Brain (organoid and tissue), 16 donors: ENCODE measurements at places on chromosomes 2 and 18.

DNA sequence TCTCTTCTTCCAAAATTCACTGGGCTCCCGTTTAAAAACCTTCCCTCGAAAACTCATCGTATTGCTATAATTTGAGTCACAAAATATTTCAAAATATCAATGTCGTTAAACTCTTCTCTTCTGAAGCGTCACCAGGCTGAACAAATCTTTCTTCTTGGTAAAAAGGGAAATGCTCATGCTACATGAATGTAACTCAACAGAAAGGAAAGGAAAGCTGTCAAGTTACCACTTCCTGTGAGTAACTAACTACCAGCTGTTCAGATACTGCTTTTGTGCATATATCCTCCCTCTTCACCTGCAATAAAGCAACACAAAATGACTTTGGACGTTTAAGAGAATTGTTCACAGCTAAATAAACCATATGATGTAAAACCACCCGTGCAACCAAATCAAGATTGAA is 95.4 kb downstream of the DOCK10 start:
- DNase-seq, result no peak

DNA sequence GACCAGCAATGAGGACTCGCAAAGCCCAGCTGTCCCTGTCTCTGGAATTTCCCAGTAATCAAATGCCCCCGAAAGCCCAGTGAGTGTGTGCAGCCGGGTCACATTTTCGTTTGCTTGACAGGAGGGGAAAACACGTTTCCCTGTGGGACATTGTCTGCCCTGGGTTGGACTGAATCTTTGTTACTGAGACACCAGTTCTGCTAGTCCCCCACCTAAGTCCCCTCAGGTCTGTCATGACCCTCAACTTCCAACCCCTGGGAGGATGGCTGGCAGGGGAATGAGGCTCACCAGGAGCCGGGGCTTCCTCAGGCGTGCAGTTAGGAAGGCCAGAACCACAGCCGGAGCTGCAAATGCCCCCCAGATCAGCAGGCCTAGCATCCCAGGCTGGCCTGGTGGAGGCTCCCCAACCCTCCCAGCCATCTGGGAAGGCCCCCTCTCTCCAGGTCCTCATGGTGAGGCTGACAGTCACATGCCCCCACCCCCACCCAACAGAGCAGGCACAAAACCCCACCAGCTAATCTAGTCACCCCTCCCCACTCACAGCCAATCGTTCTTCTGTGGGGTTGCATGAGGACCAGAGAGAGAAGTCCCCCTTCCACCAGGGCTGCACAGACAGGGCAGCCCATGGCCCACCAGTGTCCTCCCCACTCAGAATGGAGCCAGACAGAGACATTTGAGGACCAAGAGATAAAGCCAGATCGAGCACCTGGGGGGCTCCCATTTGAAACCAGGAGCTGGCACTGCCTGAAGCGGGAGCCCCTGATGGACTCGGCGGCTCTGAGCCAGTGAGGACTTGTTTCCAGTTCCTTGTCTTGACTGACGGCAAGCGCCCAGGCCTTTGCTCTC is 33.6 kb downstream of the CYP26B1 start:
- DNase-seq, result no peak

- no peak for DNase-seq
These were observed 602.2 kb downstream of the NYAP2 start for GRCh38 chr2:226001716-226002115.

DNA sequence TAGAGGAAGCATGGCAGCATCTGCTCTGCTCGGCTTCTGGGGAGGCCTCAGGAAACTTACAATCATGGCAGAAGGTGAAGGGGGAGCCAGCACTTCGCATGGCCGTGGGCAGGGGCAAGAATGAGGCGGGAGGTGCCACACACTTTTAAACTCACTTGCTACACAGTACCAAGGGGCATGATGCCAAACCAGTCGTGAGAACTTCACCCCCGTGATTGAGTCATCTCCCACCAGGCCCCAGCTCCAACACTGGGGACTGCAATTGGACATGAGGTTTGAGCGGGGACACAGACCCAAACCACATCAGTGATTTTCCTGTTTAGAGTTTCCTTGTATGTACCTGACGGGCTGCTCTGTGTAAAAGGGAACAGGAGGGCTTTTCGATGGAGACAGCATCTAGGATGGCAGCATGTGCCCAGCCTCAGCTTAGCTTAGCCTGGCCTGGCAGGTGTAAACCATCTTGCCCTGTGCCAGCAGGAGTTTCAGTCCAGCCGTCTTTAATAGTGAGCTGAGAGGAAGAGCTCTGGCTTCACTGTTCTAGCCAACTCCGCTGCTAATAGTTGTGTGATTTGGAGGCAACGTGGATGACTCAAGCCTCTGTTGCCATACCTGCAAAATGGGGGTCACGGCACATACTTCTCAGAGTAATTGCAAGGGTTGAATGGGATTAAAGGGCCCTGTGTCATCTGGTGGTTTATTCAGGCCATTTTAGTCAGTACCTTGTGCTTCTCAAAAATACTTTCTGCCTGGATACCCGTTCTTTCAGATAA is 101.8 kb downstream of the ASAP2 start:
- no peak for DNase-seq

DNA sequence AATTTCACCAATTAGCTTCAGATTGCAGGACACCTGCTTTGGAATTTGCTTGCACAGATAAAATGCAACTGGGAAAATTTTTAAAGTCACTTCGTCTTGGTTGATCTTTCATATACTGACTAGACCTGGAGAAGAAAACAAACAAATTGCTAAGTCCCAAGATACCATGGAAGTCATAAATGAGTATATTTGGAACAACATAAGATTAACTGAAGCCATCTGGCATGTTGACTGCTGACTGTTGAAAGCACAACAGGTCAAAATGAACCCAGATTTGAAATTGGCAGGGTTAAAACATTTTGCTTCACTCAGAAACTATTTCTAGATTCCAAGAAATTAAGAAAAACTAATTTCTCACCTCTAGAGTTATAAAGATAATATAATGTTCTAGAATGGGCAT is 470.7 kb downstream of the LPIN1 start:
- DNase-seq, result no peak

DNA sequence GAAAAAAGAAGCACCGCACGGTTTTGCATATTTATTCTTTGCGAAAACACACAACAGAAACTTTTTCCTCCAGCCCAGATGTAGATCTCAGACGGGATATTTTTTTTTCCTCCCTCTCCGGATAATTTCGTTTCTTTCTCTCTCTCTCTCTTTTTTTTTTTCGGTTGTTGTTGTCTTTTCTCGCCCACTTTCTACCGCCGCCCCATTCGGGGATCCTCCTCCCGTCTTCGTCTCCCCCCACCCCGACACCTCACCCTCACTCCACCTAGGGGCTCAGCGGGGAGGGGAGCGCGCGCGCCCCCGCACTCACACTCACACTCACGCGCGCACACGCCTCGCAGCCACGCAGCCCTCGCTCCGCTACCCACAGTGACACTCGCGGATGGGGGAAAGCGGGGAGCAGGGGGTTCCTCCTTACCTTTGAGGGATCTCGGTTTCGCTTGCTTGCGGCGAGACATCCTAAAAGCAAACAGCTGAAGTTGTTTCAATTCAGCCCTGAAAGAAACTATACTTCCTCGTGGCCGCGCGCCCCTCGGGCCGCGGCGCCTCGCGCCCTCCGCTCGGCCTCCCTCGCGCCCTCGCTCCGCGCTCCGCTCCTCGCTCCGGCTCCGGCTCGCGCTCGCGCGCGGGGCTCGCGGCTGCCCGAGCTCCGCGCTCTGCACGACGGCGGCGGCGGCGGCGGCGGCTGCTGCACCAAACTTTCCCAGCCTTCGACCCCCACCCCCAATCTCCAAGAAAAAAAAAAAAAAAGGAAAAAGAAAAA is 1.3 kb downstream of the ZNF521 start:
- DNase-seq, result peak; percentile 73

DNA sequence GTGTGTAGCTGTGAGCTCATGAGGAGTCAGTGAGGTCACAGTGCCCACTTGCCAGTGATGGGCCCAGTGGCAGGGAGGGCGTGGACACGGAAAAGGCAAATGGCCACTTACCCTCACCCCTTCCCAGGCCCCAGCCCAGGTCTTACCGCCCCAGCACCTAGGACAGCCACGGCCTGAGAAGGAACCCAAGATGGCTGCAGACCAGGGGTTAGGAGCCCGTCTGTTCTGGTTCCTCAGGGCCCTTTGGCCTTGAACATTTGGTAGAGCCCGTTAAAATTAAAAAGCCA is 74.1 kb downstream of the EMX1 start:
- no peak for DNase-seq

DNA sequence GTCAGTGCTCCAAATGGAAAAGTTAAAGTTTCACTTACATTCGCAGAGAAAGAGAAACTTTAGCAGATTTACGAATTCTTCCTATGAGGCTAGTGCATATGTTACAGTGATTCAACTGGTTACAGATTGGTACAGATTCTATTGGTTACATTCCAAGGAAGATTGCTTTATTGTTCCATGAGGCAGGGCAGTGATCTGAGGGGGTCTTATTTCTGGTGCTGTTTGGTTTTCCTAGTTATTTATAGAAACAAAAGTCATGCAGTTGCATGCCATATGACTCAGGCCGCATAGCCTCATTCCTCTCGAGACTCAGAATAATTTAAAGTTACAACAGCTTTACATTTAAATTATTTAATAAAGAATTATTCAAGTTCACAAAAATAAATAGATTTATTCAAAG is 385.4 kb upstream of the SYT4 start:
- no peak for DNase-seq

GRCh38 chr2:44578471-44579093 is 216.8 kb downstream of the CAMKMT start:
- no peak for DNase-seq

- no peak for DNase-seq
These were observed 58.6 kb upstream of the ZCCHC2 start for GRCh38 chr18:62464266-62464665.

DNA sequence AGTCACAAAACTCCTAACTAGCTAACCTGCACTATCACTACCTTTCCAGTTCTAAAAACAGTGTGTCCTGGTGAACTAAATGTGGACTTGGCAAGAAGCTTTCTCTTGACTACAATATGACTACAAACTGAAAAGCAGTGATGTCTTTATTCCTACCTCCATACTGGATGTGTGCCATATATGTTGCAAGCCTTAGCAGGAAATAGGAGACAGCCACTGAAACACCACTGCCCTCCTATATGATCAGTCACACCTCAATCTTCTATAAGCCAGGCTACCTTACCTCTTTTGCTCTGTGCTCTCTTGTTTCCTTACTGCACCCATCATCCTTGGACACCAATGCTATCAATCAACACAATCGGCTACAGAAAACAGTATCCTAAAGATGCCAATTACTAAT is 34.1 kb downstream of the SS18 start:
- DNase-seq, result no peak

DNA sequence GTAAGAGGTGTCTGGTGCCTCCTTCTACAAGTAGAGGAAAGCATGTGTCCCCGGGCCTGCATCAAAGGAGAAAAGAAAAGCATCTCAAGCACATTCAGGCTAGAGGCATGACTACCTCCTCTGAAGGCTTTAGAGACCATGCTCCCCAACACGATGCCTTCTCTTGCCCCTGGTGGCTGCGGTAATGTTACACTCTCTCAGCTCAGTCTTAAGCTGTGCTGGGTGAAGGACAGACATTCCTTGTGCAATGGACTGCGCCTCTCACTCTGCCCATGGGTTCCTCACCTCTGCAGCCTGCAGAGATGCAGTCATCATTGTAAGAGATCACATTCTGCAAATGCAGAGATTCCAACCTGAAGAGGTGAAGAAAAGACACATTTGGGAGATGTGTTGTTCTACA is 148.2 kb upstream of the HNRNPA3 start:
- no peak for DNase-seq

- DNase-seq, result no peak
These were observed 504.9 kb downstream of the ZEB2 start for GRCh38 chr2:144015036-144015435.

DNA sequence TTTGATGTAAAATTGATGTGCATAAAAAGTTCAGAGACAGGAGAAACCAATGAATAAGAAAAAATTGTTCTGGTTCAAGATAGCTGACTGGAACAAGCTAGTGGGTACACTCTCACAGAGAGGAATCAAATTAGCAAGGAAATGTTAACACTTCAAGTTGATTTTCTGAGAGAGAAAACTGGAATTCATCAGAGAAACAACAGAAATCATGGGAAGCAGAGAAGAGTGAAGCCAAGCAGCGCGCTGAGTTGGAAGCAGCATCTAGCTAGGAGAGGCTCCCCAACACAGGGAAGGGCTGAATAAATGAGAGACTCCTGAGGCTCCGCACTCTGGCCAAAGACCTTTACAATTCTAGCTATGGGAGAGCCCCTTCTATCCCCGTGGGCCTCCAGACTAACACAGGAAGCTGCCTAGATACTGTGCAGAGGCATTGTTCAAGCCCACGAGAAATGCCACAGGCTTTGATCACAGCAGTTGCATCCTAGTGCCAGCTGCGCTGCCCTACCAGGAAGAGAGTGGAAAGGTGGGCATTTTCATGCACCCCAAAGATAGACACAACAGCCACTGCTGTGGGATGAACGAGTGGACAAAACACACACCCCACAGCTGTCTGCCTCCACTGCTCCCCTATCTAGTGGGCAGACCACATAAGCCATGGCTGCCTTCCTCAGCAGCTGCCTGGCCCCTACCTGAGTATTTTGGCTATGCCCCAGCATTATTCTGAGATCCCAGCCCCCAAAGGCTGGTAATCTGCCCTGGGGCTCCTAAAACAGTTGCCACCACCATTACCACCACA is 136.7 kb downstream of the FSIP2 start:
- DNase-seq, result no peak

GRCh38 chr2:208249296-208249695 is 5.6 kb downstream of the IDH1 start:
- no peak for DNase-seq

GRCh38 chr2:70371753-70372152 is 69.9 kb upstream of the FAM136A start:
- no peak for DNase-seq

- peak; percentile 70 for DNase-seq
These were observed 68.9 kb upstream of the FZD7 start for GRCh38 chr2:201964631-201965206.

- DNase-seq, result no peak
These were observed 54.8 kb downstream of the CRACDL start for GRCh38 chr2:98881153-98881650.

- DNase-seq, result no peak
These were observed 86.2 kb upstream of the HS6ST1 start for GRCh38 chr2:128404709-128405466.

GRCh38 chr2:234335661-234336228 is 161.1 kb downstream of the ARL4C start:
- peak; percentile 69 for DNase-seq

GRCh38 chr2:14751581-14751980 is 119.1 kb downstream of the LRATD1 start:
- DNase-seq, result no peak

DNA sequence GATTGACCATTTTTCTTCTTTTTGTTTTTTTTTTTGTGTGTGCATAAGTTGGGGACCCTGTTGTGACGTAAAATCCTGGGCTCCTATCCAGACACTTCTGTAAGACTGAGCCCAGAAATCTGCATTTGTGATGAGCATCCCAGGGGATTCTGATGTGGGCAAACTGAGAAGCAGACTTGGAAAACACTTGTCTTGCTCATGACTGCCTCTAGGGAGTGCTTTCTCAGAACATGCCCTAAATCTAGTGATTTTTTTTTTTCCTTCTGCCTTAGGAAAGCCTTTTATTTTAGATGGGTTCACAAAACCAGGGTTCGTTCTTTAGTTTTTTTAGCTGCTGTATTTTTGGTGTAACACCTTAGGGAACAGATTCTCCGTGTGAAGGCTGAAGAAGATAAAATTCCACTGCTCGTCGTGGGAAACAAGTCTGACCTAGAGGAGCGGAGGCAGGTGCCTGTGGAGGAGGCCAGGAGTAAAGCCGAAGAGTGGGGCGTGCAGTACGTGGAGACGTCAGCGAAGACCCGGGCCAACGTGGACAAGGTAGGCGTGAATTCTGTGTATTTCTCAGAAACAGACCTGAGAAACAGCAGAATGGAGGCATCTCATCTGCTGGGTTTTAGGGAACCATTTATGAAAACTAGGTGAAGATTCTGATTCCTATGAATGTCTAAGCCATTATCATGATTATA is 36.7 kb downstream of the RALB start:
- DNase-seq, result no peak
